ENCODE measurements at places on chromosomes 4 and X.

- no peak for DNase-seq
Measured at GRCh38 chr4:89284020-89284424, 23.6 kb downstream of the GPRIN3 start.

GRCh38 chrX:146109362-146109761 is 291.7 kb downstream of the SLITRK2 start:
- DNase-seq: no peak

GRCh38 chr4:54215379-54216077 is 13.6 kb upstream of the PDGFRA start:
- no peak for DNase-seq

GRCh38 chr4:34157547-34157946 is 2086.8 kb downstream of the ARAP2 start:
- DNase-seq: no peak

GRCh38 chr4:147822128-147822527 is 90.2 kb downstream of the ARHGAP10 start:
- no peak for DNase-seq

DNA sequence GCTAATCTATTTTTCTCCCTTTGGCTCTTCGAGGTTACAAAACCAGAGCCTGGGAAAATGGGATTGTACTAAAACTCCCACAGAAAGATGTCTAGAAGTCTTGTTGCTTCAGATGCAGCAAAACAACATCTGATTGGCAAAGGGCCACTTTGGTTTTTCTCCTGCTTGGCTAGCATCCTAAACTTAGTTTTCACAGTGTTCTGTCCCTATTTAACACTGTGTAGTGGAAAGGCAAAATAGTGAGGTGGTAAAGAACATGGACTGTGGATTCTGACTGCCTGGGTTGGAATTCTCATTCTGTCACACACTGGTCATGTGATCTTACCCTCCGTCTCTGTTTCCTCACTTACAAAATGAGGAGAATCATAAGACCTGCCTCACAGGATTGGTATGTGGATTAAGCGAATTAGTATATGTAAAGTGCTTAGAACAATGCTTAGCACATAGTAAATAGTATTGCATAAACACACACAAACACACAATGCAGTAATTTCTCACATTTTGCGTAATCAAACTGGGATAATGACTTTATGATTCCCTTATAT is 23.5 kb downstream of the TIGD2 start:
- no peak for DNase-seq

DNA sequence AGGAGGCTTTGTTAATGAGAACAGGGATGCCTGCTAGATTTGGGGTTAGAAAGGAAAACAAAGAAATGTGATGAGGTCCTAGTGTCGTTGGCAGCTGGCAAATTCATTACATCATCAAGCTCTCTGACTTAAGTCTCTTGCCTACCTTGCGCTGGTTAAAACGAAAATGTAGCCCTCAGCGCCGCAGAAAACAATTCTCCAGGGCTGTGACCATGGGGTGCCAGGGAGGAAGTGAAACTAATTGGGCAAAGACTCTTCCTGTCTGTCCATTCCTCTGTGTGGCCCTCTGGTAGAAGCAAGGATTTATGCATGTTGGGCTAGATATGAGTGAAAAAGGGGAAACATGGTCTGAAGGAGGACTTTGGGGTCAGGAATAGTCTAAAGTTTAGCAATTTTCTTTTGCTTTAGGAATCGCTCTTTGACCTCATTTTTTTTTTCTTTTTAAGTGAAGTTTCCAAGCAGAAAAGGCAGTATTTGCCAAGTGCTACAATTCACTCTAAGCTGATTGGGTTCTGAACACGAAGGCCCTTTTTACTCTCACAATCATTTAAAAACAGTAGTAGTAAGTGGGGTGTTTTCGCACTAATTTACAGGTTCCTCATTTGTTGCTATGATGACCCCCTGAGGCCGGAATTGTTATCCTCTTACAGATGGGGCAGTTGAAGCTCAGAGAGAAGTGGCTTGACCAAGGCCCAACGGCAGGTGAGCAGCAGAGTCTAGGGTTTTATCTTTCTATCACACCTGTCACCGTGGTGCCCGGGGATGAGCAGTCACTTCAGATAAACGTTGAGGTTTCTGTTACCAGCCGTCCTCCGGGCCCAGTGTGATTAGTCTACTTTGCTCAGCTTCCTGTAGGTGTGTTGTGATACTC is 27.3 kb upstream of the CHRNA9 start:
- DNase-seq: no peak

- no peak for DNase-seq
Measured at GRCh38 chr4:15706646-15707362, 3.9 kb downstream of the BST1 start.

DNA sequence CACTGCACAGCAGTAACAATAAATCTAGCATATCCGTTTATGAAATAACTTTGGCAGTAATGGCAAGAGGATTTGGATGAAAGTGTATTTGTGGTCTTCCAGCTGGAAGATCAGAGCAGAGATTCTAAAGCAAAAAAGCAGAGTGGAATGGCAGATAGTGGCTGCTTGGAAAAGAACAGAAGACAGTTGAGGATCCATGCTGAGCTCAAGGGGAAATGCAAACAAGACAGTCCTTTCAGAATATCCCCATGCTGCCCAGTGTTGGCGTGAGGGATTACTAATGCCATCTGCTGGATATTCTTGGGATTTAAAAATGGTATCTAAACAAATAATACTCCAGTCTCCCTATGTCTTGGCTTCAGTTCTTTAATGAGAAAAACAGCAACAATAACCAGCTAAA is 629.1 kb upstream of the ATOH1 start:
- DNase-seq: peak; percentile 10

DNA sequence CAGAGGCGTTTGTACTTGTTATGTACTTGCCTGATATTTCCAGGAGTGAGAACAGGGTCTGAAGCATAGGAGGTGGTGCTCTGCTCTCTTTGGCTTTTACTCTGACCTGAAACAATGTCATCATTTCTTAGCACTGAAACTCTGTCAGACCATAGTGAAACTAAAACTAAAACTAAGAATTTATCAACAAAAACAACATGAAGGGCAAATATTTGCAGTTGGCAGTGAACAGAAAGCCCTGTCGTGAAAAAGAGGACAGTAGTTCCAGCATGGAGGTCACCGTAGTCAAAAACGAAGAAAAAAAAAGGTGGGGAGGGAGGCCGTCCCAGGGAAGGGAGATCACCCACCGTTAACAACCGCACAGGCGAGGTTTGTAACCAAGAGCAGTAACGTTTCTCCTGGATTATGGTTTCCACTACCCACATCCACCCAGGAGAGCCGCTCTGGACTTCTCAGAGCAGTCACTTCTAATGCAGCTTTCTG is 97.5 kb downstream of the ANK2 start:
- DNase-seq: peak; percentile 37

- no peak for DNase-seq
Measured at GRCh38 chrX:16671005-16671404, 21.0 kb downstream of the S100G start.

DNA sequence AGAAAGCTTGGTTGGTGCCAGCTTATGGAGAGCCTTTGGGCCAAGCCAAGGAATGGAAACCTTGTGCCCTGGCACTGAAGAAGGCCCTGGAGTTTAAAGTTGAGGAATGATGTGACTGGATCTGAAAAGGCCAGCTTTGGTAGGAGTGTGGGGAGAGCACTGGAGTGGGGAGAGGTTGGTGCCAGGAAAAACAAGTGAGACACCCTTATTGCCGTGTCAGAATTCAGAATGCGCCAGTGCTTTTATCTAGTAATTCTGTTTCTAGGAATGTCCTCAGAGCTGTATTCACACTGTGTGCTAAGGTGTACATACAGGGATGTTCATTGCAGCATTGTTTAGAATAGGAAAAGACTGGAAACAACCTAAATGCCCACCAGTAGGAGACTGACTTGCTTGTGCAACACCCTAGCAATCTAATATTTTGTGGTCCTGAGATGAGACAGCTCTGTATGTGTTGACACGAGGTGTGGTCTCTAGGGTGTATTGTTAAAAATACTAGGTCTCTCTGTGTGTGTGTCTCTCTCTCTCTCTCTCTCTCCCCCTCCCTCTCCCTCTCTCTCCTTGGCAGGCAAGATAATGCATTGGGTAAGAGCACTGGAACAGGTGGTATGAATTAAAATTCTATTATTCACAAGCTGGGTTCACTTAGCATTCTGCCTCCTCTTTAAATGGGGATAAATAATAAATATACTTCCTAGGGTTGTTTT is 107.8 kb downstream of the GATB start:
- no peak for DNase-seq

GRCh38 chr4:39719804-39720580 is 22.1 kb downstream of the UBE2K start:
- no peak for DNase-seq

DNA sequence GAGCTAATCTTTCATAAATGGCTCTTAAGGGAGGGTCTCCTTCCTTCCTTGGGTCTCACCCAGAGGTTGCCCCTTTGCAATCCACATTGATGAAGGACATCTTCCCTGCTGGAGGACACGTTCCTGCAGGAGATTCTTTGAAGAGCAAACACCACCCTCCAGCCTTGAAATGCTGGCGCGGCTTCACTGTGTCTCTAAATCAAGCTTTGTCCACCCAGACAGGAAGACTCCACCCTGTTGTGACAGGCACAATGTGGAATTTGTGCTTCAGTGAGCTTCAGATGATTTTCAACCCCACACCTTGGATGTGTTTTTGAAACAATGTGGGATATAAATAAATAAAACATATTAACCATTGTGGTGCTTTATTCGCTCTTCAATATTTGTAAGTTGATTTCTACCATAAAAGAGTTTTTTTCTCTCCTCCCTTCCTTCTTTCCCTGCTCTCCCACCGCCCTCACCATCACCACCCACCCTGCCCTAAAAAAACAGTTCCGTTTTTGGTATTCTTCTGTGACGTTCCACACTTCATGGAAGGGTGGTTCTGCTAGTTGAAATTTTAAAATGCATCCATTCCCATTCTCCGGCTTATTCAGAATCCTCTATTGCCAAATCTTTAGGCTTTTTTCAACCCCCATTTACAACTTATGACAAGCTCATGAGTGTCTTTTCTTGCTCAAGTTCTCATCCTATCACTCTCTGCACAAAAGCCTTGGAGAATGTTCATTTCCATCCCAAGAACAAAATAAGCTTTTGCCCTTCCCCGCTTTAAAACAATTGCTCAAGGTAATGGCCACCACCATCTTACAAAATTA is 264.3 kb downstream of the RAPGEF2 start:
- DNase-seq: no peak

GRCh38 chr4:68683034-68683433 is 12.6 kb upstream of the UGT2B15 start:
- DNase-seq: no peak
